ENCODE measurements at places on chromosomes 2 and 18.

GRCh38 chr2:44632931-44633689, 271.4 kb downstream of the CAMKMT start:
- no peak for DNase-seq

DNA sequence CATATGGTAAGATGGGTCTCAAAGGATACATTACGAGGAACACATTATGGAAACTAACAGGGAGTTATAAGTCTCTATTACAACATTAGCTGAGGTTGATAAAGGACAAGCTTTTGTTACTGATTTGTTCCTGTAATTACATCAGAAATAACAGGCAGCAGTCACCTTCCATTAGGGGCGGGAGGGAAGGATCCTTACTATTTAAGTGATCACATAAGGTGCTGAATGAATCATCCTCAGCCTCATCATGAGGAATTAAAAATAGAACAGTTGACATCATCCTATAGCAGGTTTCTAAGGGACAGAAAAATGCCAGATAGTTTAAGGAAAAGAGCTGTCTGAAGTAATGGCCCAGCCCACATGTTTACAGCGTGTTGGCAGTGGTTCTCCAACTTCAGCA, 86.9 kb upstream of the MGAT5 start:
- no peak for DNase-seq

- no peak for DNase-seq
Measured at GRCh38 chr2:200454927-200455801, 54.7 kb downstream of the KCTD18 start.

DNA sequence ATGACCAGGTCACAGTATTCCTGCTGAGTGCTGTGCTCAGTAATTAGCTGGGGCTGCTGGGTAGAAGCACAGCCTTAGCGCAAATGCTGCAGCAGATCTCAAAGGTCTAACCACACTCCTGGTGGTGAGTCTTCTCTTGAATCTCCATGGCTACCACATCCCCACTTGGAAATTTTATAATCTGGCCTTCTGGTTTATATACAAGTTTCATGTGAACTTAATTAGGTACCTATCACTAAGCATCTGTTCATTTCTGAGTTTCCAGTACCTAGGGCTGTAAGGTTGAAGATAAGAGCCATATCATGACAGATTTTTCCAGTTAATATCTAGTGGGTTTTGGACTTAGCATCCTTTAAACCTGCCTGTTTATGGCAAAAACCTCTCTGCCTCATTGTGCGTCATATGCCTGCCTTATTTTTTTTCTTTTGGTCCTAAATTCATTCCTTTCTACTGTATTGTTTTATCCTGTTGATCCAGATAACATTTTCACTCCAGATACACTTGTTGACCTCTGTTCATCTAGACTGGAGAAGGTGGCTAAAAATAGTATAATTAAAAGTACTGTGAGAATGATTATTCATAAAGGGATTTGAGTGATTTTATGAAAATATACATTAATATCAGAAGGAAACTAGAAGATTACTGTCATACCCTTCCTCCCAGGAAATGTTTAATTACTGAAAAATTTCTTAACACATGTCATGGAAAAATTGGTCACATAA, 168.4 kb upstream of the THUMPD2 start:
- DNase-seq, result no peak

- DNase-seq, result no peak
Measured at GRCh38 chr18:25873833-25874232, 216.6 kb downstream of the SS18 start.

DNA sequence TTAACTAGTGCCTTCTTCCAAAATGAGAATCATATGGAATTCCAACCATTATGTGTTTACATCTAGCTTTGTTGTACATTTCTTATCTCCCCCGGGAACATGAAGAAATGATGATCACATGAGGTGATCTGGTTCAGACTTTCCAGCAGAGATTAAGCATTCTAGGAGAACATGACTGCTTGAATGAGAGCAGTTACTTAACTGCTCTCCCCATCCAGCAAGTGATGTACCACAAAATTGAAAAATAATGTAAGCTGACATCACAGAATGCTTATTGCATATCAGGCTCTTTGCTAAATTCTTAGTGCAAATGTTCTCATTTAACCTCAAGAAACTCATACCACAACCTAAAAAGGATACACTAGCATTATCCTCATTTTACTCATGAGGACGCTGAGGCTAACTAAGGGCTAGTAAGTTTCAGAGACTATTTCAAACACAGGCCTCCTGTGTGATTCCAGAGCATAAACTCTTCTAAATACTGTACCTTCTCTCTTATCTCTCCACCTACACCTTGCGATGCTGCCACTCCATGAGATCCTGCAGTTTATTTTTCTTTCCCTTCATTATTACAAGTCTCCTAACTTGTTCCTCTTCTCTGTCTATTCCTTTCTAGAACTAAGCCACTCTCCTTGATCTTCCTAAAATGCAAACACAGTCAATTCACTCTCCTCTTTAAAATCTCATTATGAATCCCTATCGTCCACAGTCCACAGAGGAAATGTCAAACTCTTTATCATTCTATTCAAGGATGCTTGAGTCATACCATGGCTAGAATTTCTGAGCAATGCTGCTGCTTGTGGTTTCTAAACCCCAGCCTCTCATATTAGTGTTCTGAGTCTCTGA, 1224.8 kb upstream of the ZEB2 start:
- no peak for DNase-seq

- DNase-seq, result no peak
Measured at GRCh38 chr2:174594456-174594855, 3.1 kb downstream of the WIPF1 start.

DNA sequence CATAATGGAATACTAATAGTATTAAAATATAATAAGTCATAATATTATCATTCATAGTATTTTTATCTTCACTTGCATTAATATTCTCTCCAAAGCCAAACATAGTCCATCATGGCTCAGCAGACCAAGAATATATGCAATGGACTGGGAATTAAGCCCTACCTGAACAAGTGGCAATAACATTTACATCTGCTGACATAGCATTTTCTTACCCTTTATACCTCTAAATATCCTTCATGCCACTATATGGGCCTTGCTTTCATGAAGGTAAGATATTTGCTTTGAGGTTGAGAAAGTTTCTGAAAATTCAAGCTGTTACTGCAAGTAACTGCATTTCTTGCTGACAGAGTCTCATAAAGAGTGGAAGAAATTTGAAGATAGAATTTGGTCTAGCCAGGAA, 847.4 kb upstream of the GCFC2 start:
- DNase-seq, result no peak

GRCh38 chr2:138298120-138298814, 203.3 kb upstream of the SPOPL start:
- DNase-seq, result no peak

Measured in stimulated activated naive CD4-positive, alpha-beta T cell (primary cell).